Activated CD8-positive, alpha-beta memory T cell treated with anti-CD3 and anti-CD28 coated beads, Interleukin-2, amount 10 ng/mL, durations not matched to agents 7 days and 5 days (primary cell): ENCODE measurements at places on chromosomes 5 and 9.

DNA sequence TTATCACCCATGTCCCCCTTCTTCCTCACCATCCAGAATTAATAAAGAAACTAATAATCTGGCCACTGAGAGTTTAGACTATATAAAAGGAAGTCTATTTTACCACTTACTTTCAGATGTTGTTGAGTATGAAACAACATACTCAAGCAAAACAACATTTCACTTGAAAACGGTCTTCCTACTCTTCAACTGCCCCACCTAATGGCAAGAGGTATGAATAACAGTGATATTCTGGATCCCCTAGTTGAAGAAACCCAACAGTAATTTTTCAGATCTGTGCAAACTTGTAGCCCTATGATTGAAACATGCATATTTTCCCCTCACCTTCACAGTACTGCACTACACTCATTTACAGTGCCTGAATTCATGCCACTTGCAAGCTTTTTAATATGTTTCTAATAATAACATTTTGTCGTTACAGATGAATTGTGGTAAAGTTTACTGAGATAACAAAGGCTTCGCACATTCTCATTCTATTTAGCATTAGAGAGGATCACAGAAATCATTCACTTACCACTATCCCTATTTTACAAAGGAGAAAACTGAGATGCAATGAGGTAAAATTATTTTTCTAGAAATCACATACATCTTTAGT, 267.9 kb upstream of the PDE4D start:
- no peak overlapping the region for H3K4me3 ChIP-seq
- H3K4me1 ChIP-seq = no peaks in the 10 kb centered on the region
- H3K36me3 ChIP-seq = no peaks in the 10 kb centered on the region
- H3K27ac ChIP-seq = no peak overlapping the region
- DNase-seq = no peak
- H3K27me3 ChIP-seq = no peaks in the 10 kb centered on the region

GRCh38 chr9:114313186-114313585, 9.7 kb upstream of the ORM1 start:
- H3K27me3 ChIP-seq = no peaks in the 10 kb centered on the region
- H3K4me1 ChIP-seq = peaks cover 6% of the 10 kb centered on the region
- H3K36me3 ChIP-seq = no peaks in the 10 kb centered on the region
- no peak overlapping the region for H3K4me3 ChIP-seq

DNA sequence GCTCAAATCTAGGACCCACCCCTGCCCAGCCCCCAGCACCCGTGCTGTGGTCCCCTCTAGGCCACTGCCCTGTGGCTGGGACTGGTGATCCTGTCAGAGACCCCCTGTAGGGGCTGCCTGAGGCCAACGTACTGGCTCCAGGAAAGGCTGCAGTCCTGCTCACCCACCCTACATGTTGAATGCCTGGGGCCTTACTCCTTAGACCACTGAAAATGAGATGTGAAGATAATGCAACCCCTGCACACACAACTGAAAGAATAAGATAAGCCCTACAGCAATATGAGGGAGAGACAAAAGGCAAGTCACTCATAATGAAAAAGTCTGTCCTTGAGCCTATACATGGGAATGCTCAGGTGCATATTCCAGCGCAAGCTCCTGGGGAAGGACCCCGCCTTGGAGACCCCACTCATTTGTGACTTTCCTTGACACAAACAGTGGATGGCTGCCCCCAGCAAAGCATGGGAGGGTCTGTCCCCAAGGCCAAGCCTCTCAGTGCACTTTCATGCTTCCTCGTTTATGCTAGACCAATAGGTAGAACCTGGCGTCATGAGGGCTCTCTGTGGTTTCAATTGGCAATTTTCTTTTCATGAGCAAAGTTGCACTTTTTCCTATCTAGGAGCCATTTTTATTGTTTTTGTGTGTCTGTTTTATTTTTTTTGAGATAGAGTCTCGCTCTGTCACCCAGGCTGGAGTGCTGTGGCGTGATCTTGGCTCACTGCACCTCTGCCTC, 12.5 kb upstream of the WNK2 start:
- H3K27me3 ChIP-seq = peaks cover 5% of the 10 kb centered on the region
- no peak overlapping the region for H3K4me3 ChIP-seq
- no peaks in the 10 kb centered on the region for H3K36me3 ChIP-seq
- H3K27ac ChIP-seq = no peak overlapping the region
- H3K4me1 ChIP-seq = peaks cover 10% of the 10 kb centered on the region
- no peak for DNase-seq

DNA sequence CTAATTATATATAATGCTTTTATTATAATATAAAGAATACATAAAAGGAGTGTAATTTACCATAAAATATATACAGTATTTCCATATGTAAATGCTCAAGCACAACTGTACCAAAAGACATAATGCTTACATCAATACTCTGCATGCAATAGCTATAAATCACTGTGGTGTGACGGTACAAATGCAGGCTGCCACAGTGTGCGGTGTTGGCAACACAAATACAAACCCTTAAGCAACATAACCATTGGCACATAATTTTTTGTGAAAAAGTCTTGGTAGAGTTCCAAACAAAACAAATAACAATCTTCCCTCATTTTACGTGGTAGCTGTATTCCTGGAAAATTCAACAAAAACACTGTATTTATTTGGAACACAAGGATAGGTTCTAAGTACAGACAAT, 1.9 kb upstream of the SHISAL2B start:
- no peak for DNase-seq
- H3K36me3 ChIP-seq = no peaks in the 10 kb centered on the region
- peaks cover 43% of the 10 kb centered on the region for H3K27me3 ChIP-seq
- H3K27ac ChIP-seq = no peak overlapping the region

DNA sequence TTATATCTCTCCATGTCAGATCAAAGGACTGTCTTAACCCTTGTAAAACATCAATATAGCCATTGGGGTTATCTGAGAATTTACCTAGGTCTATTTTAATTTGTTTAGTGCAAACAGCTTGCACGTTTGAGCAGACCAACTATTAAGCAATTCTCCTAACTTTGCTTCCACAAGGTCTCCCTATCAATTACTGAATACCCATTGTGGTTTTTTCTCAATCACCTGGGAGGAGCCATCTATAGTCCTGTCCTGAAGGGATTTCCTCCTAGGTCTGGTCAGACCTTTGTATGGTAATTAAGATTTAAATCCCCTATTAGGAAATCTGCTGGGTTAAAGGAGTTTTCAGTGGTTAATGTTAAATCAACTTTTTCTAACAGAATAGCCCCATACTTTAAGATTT, 48.9 kb upstream of the S1PR3 start:
- no peak overlapping the region for H3K4me3 ChIP-seq
- H3K4me1 ChIP-seq = no peaks in the 10 kb centered on the region
- H3K27me3 ChIP-seq = peaks cover 15% of the 10 kb centered on the region
- H3K36me3 ChIP-seq = no peaks in the 10 kb centered on the region
- DNase-seq = no peak

GRCh38 chr5:38546691-38547146, 9.7 kb downstream of the LIFR start:
- no peak overlapping the region for H3K4me3 ChIP-seq
- DNase-seq = no peak
- no peaks in the 10 kb centered on the region for H3K36me3 ChIP-seq
- H3K27me3 ChIP-seq = peaks cover 32% of the 10 kb centered on the region

GRCh38 chr5:75681125-75681830, 36.0 kb downstream of the POC5 start:
- H3K4me1 ChIP-seq = peaks cover 8% of the 10 kb centered on the region
- H3K4me3 ChIP-seq = no peak overlapping the region
- no peak overlapping the region for H3K27ac ChIP-seq
- H3K36me3 ChIP-seq = peaks cover 16% of the 10 kb centered on the region

DNA sequence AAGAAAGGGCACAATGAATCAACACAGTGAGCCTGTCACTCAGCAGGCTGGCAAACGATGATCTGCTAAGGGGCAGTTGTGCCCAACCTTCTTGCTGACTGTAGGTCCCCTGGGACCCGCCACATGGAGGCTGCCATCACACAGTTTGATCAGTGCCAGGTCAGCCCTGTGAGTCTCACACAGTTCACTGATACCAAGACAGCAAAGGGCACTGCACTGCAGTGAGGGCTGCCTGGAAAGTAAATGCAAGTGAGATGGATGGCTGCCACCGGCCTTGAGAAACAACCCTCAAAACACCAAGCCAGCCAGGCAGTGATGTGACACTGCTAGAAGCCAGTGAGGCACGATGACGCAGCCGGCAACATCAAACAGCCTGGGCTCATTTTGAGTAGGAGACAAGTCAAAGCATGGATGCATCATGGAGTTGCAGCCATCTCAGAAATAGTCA, 30.3 kb downstream of the FOXD1 start:
- H3K36me3 ChIP-seq = peaks cover 4% of the 10 kb centered on the region
- H3K27me3 ChIP-seq = peaks cover 90% of the 10 kb centered on the region

GRCh38 chr5:132754947-132755346, 7.7 kb downstream of the CCNI2 start:
- DNase-seq = no peak
- H3K36me3 ChIP-seq = peaks cover 16% of the 10 kb centered on the region
- peaks cover 44% of the 10 kb centered on the region for H3K4me1 ChIP-seq
- no peaks in the 10 kb centered on the region for H3K27me3 ChIP-seq

GRCh38 chr5:50715001-50715400, 48.6 kb downstream of the PARP8 start:
- H3K36me3 ChIP-seq = peaks cover 33% of the 10 kb centered on the region
- peak overlapping the region; percentile 19 for H3K27ac ChIP-seq
- no peak for DNase-seq
- H3K27me3 ChIP-seq = no peaks in the 10 kb centered on the region
- peak overlapping the region; percentile 2 for H3K4me3 ChIP-seq
- peaks cover 65% of the 10 kb centered on the region for H3K4me1 ChIP-seq

- H3K27ac ChIP-seq = no peak overlapping the region
- DNase-seq = no peak
- H3K36me3 ChIP-seq = no peaks in the 10 kb centered on the region
- H3K4me3 ChIP-seq = no peak overlapping the region
- H3K27me3 ChIP-seq = no peaks in the 10 kb centered on the region
- no peaks in the 10 kb centered on the region for H3K4me1 ChIP-seq
Measured at GRCh38 chr5:153672347-153673090, 182.0 kb downstream of the GRIA1 start.

- H3K4me3 ChIP-seq = no peak overlapping the region
- H3K27me3 ChIP-seq = peaks cover 6% of the 10 kb centered on the region
- no peak overlapping the region for H3K27ac ChIP-seq
- no peaks in the 10 kb centered on the region for H3K36me3 ChIP-seq
- DNase-seq = no peak
Measured at GRCh38 chr9:115590011-115590410, 472.1 kb upstream of the TNC start.

- no peak overlapping the region for H3K4me3 ChIP-seq
- no peaks in the 10 kb centered on the region for H3K4me1 ChIP-seq
Measured at GRCh38 chr5:90675222-90675621, 116.6 kb downstream of the ADGRV1 start.

GRCh38 chr5:160961038-160961437, 109.0 kb upstream of the ATP10B start:
- H3K36me3 ChIP-seq = no peaks in the 10 kb centered on the region
- peaks cover 4% of the 10 kb centered on the region for H3K27me3 ChIP-seq
- no peak overlapping the region for H3K4me3 ChIP-seq
- DNase-seq = no peak

DNA sequence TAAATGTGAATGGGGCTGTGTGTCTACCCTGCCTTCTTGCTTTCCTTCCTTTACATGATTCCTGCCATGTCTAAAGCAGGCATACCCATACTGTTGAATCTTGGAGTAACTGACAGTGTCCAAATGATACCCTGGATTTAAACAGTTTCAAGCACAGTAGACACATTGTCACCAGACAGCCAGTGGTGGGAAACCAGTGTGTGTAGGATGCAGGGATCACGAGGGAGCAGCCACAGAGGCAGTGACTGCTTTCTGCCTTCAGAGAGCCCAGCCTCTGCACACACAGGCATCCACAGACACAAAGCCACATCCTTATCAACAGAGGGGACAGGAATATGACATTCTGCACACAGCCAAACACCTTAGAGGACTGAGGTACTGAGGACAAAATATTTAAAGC, 184.2 kb upstream of the TBCA start:
- H3K4me3 ChIP-seq = no peak overlapping the region
- no peak overlapping the region for H3K27ac ChIP-seq
- peaks cover 6% of the 10 kb centered on the region for H3K4me1 ChIP-seq
- DNase-seq = peak; percentile 48

DNA sequence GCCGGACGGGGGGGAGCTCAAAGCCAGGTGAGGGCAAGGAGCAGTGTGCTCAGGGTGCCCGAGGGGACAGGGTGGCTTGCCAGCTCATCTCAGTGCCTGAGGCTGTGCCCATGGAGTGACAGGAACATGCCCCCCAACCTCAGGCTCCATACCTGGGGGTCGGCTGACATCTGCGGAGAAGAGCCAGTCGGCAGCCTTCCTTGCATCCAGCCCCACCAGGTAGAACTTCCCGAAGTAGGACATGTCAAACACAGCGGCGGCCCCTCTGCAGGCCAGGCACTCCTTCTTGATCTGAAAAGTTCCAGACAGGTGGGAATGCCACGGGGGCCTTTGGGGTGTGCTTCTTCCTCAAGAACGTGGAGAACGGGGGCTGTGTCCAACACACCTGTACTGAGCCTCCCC, 42.1 kb downstream of the SARDH start:
- no peak overlapping the region for H3K4me3 ChIP-seq
- DNase-seq = no peak
- no peaks in the 10 kb centered on the region for H3K36me3 ChIP-seq
- no peak overlapping the region for H3K27ac ChIP-seq

GRCh38 chr9:84710701-84711397, 41.3 kb downstream of the NTRK2 start:
- DNase-seq = no peak
- H3K36me3 ChIP-seq = peaks cover 2% of the 10 kb centered on the region
- H3K27me3 ChIP-seq = peaks cover 32% of the 10 kb centered on the region
- H3K4me3 ChIP-seq = no peak overlapping the region
- no peak overlapping the region for H3K27ac ChIP-seq
- peaks cover 28% of the 10 kb centered on the region for H3K4me1 ChIP-seq

GRCh38 chr5:1503241-1504068, 20.3 kb downstream of the LPCAT1 start:
- peaks cover 8% of the 10 kb centered on the region for H3K36me3 ChIP-seq
- H3K4me1 ChIP-seq = peaks cover 31% of the 10 kb centered on the region
- H3K27me3 ChIP-seq = no peaks in the 10 kb centered on the region
- DNase-seq = no peak

- no peaks in the 10 kb centered on the region for H3K36me3 ChIP-seq
- H3K27me3 ChIP-seq = no peaks in the 10 kb centered on the region
- H3K27ac ChIP-seq = no peak overlapping the region
- no peaks in the 10 kb centered on the region for H3K4me1 ChIP-seq
Measured at GRCh38 chr5:163623986-163624385, 118.6 kb downstream of the MAT2B start.

DNA sequence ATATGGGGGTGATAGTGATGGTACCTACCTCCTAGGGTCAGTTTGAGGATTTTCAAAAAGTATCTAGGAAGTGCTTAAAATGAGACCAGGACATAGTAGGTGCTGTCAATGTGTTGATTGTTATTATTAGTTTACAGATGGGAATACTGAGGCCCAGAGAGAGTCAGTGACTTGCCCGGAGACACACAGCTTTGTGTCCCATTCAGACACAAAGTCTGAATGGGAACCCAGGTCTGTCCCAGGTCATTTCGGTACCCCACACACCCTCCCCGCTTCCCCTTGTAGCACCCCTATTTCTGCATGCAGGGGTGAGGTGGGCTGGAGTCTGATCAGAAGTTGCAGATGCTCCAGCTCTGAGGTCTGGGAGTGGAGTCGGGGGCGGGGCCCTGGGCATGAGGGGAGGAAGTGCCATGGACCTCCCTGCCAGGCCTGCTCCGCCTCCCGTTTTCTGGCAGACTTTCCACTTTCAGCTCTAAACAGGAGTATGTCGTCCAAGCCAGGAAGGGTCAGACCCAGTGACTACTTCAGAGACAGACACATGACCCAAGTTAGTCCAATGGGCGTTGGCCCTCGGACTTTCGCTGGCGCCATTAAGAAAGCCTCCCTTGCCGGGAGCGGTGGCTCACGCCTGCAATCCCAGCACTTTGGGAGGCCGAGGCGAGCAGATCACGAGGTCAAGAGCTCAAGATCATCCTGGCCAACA, 3.2 kb upstream of the DBN1 start:
- H3K36me3 ChIP-seq = no peaks in the 10 kb centered on the region
- H3K27me3 ChIP-seq = no peaks in the 10 kb centered on the region
- peak overlapping the region; percentile 19 for H3K27ac ChIP-seq
